ENCODE measurements at places on chromosomes 11 and 22.

DNA sequence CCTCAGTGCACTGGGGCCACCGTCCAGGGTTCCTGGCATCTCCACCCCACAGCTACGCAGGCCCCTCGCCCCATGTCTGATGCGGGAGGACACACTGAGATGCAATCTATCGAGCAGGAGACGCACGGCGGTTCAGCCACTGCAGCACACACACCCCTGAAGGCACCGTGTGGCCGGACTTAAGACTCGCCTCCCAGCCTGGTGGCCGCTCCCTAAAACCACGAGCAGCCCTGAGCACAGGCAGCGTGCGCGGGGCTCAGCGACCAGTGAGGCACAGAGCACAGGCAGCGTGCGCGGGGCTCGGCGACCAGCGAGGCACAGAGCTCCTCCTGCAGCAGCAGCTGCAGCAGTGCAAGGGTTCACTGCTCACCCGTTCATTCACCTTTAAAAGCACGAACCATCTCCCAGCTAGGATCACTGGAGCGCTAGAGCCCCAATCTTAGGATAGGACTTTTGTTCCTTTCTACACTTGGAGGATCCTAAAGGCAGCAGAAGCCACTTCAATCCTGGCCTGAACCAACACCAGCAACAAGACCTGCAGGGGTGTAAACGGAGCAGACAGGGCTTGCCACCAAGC lies 31.4 kb downstream of the TOLLIP start:
- no peak for DNase-seq

DNA sequence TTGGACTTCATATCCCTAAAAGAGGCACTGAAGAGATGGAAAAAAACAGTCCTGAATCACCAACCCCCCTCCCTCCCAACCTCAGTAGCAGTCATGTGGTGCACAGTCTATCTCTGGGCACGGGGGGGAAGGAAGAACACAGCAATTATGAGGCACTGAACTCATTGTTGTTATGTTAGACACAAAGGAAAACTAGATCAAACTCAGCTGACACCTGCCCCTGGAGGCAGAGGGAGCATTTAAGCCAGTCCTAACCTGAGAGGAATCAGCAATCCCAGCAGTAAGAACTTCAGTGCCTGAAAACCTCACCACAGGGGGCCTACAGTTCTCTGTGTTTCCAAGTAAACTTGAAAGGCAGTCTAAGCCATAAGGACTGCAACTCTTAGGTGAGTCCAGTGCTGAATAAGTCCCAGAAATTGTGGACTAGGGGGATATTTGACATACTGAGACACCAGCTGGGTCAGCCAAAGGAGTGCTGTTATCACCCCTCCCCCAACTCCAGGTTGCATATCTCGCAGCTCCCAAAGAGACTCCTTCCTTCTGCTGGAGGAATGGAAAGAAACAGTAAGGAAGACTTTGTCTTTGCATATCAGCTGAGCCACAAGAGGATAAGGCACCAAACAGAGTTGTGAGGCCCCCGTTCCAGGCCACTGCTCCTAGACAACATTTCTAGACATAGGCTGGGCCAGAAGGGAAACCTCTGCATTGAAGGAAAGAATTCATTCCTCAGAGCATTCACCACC lies 72.5 kb downstream of the GLYATL1 start:
- peak; percentile 3 for DNase-seq

- no peak for DNase-seq
Observed at GRCh38 chr22:19603767-19604166, 79.6 kb upstream of the CLDN5 start.

- DNase-seq, result peak; percentile 89
Observed at GRCh38 chr22:32411829-32412592, at the start of gene RTCB. Gene RTCB (minus strand): TSS chr22:32412247. CDS start chr22:32412156, 91 bp downstream.

DNA sequence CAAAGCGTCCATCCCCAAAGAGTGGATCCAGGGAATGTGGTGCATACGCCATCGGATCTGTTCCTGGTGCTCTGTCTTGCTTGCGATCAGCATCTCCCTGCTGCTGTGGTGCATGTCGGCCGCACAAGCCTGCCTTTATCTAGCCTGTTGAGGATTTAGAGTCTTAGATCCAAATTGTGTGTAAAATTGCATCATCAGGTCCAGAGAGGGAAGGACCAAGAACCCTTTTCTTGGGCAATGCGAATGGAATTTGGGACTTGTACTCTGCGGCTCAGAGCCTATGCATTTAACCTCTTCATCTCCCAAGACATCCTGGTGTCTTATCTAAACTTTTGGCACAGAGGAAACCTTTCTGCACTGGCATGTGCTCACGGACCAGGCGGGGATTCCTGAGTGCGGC lies 1238.7 kb downstream of the TBC1D22A start:
- no peak for DNase-seq

- DNase-seq, result no peak
Observed at GRCh38 chr11:119902656-119903231, 173.7 kb upstream of the NECTIN1 start.

GRCh38 chr22:36259615-36260300 lies 6.8 kb downstream of the APOL1 start:
- DNase-seq, result no peak

- no peak for DNase-seq
Observed at GRCh38 chr11:114290503-114291235, 5.5 kb upstream of the NNMT start.

GRCh38 chr11:826836-827145 lies 928 bp upstream of the CRACR2B start:
- no peak for DNase-seq

GRCh38 chr22:43811777-43812148 lies 342 bp downstream of the EFCAB6 start:
- peak; percentile 36 for DNase-seq

- DNase-seq, result no peak
Observed at GRCh38 chr11:1053121-1053901, 16.8 kb upstream of the MUC6 start.

GRCh38 chr11:132704781-132705375 lies 827.4 kb downstream of the OPCML start:
- DNase-seq, result no peak

DNA sequence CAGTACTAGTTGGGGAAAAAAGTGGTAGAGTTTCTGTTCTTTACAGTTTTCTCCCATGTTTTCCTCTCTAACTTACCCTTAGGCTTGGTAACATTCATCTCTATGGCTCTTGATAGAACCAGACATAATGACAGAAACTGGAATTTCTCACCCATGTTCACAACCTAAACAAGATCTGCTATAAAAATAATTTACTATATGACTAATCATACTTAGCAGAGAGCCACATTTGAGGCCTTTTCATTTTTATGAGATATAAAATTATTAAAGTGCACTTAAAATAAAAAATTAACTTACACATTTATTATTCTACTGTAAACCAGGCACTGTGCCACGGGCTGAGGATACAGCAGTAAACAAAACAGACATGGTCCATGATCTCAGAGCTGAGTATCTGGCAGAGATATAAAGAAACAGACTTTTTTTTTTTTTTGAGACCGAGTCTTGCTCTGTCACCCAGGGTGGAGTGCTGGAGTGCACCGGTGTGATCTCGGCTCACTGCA lies 98.1 kb downstream of the GAB2 start:
- no peak for DNase-seq

DNA sequence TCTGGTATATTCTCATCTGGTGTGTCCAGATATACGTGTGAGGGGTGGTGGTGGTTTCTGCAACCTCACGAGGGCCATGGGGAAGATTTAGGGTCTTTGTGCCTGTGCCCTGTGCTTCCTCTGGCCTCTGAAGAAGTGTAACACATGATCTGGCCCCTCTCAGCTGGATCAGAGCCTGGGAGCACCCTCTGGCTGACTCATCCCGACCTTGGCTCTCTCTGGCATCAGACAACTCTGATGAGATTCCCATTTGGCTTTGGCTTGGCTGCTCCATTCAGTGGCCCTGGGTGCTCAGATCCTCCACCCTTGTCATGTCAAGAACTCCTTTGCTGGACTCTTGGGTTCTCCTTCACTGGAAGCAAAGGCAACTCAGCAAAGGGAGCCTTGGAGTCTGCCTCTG lies 45.2 kb downstream of the RASSF10 start:
- DNase-seq, result no peak

- DNase-seq, result no peak
Observed at GRCh38 chr22:22520020-22520656, at the start of gene ZNF280A. Gene ZNF280A (minus strand): TSS chr22:22520270. CDS start chr22:22515630, 4,640 bp downstream.

DNA sequence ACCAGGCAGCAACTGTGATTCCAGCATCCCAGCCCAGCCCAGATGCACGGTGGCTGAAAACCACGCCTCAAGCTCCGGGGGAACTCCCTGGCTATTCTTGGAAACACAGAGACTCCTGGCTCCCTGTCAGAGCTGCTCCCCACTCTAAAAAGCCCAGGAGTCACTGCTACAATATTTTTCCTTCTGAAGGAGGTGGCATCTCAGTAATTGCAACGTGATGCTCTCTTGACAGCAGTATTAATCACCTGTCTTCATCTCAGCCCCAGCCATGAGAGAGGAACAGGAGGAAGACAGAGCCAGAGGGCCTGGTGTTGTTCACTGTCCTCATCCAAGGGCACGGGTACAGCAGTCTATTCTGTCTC lies 26.9 kb downstream of the DRD2 start:
- DNase-seq, result no peak

DNA sequence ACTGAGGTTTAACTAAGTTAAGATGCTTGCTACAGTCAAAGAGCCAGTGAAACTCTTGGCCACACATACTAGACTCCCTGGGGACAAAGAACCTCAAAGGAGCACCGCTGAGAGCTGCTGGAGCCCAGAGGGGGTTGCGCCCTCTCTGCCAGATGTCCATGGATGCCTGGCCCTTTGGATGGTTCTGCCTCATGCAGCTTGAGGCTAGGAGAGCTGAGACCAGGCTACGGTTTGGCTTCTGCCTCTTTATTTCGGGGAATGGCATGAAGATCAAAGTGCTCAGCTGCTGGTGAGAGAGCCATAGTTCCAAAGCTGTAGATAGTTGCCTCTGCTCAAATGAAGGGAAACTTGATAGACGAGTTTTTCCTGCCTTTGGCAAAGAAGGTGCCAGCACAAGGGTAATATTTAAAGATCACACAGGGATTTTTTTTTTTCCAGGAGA lies 43.0 kb downstream of the RASSF10 start:
- no peak for DNase-seq

DNA sequence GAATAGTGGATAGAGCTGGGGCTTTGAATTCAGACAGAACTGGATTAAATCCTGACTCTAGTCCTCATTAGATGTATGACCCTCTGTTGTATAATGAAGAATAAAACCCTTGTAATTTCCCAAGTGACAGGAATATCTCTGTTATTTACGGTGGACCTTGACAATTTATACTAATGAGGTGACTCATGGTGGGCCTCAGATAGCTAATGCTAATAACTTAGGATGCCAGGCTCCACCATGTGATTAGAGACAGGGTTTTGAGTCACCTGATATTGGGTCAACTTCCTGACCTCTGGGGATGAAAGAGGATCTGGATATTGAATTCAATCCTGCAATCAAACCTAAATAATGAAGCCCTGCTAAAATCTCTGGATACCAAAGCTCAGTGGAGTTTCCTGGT lies 33.6 kb downstream of the OSBP start:
- no peak for DNase-seq

GRCh38 chr22:22198751-22199150 lies 45.8 kb upstream of the VPREB1 start:
- no peak for DNase-seq

DNA sequence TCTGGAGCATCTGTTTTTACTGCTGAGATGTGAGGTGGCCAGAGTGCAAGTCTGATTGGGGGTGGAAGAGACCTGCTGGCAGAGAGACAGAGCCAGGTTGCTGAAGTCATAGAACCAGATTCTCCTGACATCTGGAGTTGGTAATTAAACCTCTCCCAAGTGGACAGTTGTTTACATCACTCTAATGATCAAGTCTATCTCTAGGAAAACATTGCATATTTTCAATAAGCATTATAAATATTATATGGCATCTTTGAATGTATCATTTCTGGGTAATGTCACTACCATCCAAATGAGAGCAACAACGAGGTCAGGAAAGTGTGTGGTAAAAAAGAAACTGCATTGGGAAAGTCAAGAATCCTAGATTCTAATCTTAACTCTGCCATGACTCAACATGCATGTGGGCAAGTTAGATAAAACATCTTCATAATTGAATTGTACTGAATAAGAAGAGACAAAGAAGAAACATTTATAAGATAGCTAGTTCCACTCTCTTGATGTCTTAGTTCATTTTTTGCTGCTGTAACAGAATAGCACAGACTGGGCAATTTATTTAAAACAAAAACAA lies 351.2 kb upstream of the API5 start:
- no peak for DNase-seq

- DNase-seq, result no peak
Observed at GRCh38 chr22:50722048-50722701, 15.8 kb upstream of the ACR start.

DNA sequence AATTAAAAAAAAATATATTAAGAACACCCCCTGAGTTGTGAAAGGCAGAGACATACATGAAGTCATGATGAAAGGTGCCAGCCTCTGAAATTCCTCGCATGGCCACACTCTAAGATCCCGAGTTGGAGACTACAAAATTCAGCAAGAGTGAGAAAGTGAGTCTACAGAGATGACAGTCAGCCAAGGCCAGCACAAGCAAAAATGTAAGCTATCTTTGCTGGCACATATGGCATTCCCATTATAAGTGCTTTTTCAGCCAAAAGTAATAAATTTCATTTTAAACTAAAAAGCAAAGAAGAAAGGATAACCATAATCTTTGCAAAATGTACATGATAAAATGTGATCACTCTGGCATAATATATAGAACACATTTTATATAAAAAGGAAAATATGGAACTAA lies 40.6 kb downstream of the FANCF start:
- DNase-seq, result no peak

DNA sequence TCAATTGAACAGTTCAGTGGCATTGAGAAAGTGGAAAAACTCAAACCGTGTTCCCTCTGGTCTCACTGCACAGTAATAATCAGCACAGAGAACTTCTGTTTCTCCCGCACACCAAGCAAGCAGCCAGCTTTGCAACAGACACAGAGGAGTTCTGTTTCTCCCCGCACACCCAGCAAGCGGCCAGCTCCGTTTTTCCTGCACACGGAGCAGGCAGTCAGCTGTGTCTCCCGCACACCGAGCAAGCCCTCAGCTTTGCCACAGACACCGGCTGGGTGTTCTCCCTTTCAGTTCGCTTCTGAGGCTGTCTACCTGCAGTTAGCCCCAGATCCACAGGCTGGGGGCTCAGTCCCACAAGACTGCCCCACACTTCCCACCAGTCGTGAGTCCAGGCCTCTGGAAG lies 9.9 kb upstream of the TALDO1 start:
- DNase-seq, result no peak

GRCh38 chr11:38814670-38815069 lies 2216.6 kb upstream of the RAG2 start:
- no peak for DNase-seq

DNA sequence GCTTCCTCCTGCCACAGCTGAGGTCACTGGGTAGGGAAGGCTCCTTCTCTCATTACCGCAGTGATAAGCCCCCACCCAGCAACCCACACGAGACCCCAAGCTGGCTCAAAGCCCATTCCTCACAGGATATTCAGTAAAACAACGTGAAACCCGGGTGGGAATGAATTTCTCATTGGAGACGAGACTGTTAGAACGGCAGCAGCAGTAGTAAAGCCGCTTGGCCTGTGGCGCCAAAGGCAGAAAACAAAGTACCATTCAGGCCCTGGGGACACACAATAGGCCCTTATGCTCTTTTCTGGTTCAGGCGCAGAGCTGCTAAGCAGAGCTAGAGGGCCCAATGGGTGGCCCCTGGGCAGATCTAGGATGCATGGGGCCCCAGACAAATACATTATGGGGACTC lies 45.3 kb downstream of the PC start:
- DNase-seq, result no peak

- DNase-seq, result no peak
Observed at GRCh38 chr11:111148121-111148520, 97.4 kb upstream of the POU2AF2 start.

All from dermis microvascular lymphatic vessel endothelial cell (primary cell).